DMS79 (cell line): ENCODE measurements at places on chromosomes 6 and 20.

DNA sequence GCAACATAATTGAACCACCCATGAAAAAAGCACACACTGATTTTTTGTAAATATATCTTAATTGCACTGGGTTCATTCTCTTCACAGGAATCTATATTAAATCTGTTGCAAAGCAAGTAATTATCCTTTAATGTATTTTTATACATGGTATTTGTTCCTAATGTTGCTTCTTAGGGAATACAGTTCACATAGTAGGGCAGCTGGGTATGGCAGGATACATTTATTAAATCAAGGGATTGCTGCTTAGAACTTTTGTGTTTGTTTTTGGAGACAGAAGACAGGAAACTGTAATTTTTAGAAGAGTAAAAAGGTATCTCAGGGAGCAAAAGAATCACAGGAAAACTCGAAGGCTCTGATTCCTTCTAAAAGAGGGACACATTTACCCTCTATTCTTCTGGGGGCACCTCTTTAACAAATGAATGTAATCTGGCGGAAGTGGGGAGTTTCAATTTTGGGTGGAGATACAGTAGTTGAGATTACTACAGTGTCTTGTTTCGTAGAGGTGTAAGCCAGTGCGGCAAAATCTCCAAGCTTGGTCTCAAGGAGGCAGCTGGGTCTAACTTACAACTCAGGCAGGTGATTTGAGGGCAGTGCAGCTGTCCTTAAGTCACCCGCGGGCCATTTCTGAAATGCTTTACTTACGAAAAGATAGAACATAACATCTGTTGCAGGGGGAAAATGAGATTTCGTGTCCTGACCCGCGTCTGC, 812 bp upstream of the SMIM13 start:
- DNase-seq, result no peak

- DNase-seq, result no peak
These were observed 34.3 kb upstream of the AGPAT4 start for GRCh38 chr6:161308075-161308655.

DNA sequence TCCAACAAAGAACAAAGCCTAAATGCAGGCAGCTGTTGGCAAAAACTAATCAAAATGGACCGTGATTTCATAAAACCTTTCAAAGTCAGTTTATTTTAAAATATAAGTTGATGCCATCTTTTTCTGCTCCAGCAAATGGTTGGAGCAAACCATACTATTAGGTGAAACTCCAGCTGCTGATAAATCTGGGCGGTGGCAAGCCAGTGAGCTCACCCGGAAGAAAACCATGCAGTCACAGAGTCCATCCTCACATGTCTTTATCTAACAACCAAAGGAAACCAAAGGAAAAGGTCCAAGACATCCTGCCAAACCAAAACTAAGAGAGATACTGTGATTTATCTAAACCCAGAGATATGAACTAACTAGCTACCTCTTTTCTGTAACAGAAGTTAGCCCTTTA, 72.6 kb downstream of the HIVEP2 start:
- DNase-seq, result no peak

DNA sequence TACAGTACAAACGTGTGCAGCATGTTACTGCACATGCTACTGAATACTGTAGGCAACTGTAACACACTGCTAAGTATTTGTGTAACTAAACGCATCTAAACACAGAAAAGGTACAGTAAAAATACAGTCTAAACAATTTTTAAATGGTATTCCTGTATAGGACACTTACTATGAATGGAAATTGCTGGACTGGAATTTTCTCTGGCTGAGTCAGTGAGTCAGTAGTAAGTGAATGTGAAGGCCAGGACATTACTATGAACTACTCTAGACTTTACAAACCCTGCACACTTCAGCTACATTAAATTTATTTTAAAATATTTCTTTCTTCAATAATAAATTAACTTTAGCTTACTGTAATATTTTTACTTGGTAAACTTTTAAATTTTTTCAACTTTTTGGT, 225.0 kb upstream of the TENT5A start:
- no peak for DNase-seq

DNA sequence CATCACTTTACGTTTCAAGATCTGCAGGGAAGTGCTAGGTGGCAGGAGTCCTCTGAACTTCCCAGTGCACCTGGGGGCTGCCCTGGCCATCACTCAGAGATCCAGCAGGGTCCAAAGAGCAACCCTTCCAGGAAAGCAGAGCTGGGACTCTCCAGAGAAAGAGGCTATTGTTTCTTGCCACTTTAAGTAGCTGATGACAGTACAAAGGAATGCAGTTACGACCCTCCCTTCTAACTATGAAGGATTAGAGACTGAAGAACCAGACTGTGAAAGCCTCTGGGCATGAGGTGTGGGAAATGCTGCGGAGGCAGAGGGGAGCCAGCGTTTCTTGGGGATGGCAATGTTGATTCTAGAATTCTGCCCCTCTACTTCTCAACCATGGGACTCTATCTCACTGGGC, 189.1 kb upstream of the SUPT3H start:
- DNase-seq, result no peak

DNA sequence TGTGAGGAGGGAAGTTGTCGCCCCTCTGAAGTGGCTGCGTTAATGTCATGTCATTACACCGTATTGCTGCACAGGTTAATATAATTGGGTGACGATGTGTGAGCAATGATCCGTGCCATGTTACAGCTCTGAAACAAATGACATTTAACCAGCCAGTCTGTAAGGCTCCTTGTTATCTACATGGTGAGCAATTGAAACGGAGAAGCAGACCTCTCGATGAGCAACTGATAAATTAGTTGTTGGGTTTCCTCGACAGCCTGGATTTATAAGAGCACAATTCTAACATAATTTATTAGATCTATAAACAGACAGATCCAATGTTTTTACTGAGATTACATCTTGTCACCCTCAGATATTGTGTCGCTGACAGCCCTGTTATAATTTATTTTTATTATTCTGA, 49.9 kb upstream of the MAFB start:
- DNase-seq, result no peak

- DNase-seq, result no peak
These were observed 151.5 kb upstream of the MLIP start for GRCh38 chr6:53959717-53960116.

DNA sequence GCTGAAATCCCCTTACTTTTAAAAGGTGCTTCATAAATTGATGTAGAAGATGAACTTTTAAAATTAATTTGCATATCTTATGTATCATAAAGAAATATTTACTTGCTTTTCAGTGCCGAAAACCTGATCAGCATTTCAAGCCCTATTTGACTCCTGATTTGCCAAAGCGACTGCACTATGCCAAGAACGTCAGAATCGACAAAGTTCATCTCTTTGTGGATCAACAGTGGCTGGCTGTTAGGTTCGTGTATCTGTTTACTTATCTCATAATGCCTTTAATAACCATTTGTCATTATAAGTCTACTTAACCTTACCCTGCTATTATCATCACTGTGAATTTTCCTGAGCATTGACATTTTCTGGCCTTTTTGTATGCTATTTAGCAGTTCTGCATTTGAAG, 7.8 kb downstream of the OR2A4 start:
- no peak for DNase-seq

GRCh38 chr20:19619904-19620430, 138.1 kb upstream of the RIN2 start:
- DNase-seq, result no peak

GRCh38 chr20:61626412-61626811, 374.4 kb downstream of the CDH4 start:
- DNase-seq, result no peak

GRCh38 chr20:32201977-32202363, 5.6 kb downstream of the PLAGL2 start:
- no peak for DNase-seq

DNA sequence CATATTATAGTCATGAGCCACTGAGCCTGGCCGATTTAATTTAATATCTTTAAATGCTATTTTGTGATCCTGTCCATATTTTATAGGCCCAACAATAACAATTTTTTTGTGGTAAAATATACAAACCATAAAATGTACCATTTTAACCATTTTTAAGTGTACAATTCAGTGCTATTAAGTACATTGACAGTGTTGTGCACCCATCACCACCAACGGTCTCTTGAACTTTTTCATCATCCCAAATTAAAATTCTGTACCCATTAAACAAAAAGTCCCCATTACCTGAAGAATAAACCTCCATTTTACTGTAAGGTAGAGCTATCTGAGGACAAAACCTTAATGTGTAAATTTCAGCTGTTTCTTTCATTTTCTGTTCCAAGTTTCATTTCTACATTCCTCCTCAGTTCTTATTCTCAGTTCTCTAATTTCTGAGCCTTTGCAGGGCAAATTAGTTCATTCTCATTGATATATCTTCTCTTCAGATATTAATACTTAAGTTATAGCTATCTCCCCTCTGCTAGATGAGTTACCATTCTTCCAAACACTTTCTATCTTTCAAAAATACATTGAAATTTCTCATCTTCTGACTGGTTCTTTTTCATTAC, 10.3 kb downstream of the MTO1 start:
- DNase-seq, result no peak

- DNase-seq, result no peak
These were observed at the start of gene SYNDIG1 for GRCh38 chr20:24469116-24469893. SYNDIG1 (plus strand) TSS chr20:24469629; CDS start chr20:24543098, 73,469 bp downstream.

GRCh38 chr6:41705311-41705995, 30.0 kb downstream of the TFEB start:
- DNase-seq, result no peak

DNA sequence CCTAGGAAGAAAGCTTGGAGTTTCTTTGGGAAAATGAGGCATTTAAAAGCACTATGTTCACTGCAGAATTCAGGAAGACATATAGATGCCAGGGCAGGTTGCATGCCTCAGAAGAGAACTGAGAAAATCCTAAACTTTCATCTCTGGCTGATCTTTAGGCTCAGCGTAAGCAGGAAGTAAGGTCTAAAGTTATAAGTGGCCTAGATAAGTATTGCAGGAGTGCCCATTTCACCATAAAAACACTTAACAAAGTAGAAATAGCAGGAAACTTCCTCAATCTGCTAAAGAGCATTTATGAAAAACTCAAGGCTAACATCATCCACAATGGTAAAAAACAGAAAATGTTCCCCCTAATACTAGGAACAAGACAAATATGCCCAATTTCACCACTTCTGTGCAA, 320.3 kb downstream of the BMP2 start:
- DNase-seq, result no peak

DNA sequence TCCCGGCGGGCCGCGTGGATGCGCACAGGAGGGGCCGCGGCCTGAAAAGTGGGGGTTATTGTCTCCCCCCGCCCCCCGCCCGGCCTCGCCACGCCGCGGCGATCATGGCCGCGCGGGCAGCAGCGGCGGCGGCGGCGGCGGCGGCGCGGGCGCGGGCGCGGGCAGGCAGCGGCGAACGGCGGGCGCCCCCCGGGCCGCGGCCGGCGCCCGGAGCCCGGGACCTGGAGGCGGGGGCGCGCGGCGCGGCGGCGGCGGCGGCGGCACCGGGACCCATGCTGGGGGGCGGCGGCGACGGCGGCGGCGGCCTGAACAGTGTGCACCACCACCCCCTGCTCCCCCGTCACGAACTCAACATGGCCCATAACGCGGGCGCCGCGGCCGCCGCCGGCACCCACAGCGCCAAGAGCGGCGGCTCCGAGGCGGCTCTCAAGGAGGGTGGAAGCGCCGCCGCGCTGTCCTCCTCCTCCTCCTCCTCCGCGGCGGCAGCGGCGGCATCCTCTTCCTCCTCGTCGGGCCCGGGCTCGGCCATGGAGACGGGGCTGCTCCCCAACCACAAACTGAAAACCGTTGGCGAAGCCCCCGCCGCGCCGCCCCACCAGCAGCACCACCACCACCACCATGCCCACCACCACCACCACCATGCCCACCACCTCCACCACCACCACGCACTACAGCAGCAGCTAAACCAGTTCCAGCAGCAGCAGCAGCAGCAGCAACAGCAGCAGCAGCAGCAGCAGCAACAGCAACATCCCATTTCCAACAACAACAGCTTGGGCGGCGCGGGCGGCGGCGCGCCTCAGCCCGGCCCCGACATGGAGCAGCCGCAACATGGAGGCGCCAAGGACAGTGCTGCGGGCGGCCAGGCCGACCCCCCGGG, 637 bp downstream of the ARID1B start:
- no peak for DNase-seq

DNA sequence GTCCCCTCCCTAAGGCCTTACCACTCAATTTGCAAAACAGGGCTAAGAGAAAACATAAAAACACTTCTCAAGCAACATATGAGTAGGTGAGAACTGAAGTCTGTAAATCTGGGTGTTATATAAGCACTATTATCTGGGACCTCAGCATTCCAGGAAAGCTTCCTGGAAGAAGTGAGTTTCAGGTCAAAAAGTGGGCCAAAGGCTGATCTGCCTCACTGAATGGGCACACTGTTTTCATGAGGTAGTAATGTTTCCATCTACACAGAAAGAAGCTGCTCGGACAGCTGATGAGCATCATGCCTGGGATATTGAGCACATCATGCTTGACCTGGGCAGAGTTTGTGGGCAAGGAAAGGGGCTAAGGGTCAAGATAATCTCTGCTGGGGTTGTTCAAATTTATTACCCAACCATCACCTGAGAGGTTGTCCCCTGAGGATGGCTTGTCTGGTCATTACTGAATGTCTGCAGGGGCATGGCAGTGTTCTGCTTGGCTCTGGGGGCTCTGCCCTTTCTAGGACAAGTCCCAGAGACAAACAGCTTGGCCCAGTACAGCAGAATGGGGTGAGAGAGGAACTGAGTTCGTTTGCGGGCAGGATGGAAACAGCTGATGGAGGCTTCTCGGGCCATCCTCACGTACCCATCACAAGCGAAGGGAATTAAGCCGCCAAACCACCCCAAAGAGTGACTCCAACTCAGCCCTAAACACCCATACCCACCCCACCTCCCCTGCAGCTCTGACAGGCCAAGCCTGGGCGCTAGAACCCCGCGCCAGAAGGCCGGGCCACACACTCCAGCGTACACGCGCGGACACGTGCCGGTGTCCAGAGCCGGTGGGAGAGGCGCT, 1.2 kb upstream of the SYNJ2 start:
- DNase-seq, result no peak

- no peak for DNase-seq
These were observed 60.2 kb downstream of the CTCFL start for GRCh38 chr20:57464642-57465211.

GRCh38 chr20:46903256-46903655, 8.6 kb downstream of the EYA2 start:
- no peak for DNase-seq

DNA sequence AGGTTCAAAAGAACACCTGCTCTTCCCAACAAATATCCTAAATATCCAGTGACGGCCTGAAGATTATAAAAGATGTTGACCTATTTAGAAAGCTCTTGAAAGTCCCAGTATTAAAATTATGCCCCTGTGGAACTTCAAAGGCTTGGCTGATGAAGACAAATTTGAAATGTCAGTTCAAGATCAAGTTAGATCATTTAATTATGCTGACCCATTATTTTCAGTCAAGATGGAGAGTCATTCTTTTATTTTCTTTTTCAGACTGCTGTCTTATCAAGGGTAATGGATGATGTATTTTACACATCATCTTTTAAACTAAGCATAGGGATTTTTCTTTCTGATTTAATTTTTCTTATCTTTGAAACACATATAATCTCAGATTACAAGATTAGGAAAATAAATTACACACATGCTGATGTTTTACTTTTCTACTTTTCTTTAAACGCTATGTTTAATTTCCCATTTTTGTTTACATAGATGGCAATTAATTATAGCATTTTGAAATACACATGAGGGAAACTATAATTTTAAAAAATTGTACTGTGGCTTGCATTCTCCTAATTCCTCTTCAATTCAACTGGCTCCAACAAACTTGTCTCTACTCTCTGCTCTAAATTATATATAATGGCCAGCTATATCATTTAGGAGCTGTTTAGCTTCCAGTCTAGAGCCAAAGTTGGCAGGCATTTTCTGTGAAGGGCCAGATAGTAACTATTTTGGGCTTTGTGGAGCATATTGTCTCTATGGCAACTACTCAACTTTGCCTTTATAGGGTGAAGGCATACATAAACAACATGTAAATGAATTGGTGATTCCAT, 123.7 kb downstream of the RCAN2 start:
- peak; percentile 55 for DNase-seq
